ENCODE measurements at places on chromosomes 1 and 21. TPM values are rescaled to one million over a fixed set of nuclear protein-coding genes. Genes with fewer than 3 reads are reported as not detected.
A peak's percentile ranks its signal among the peaks of the same experiment; 100 is the strongest.

DNA sequence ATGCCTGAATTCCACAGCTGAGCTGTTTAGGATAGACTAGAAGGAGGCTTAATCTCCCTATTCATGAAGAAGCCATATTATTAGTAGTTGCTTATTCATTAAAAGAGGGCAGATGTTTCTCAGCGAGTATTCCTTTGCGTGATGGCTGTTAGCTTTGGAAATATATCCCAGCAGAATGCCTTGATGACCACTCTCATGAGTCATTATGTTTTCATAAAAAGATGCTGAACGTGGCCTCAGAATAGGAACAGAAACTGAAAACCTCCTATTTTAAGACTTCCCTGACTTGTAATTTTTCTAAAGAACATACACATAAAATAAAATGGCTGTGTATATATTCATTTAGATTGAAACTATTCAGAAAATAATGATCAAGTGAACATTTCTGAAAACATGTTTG lies 9.6 kb upstream of the PLA2G4A start:
- DNase-seq, result peak; percentile 31

DNA sequence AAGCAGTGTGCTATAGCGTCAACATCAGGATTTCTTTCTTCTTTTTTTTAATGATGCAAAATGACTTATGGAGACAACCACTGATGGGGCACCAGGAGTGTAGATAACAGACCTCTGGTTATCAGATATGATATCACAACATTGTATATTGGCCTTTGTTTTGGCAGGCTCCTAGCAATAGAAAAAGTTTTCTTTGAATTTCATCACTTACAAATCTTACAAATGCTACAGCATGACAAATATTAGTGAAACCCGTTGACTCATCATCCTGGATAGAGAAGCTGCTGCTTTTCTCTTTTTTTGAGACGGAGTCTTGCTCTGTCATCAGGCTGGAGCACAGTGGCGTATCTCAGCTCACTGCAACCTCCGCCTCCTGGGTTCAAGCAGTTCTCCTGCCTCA lies 92.9 kb downstream of the LTN1 start:
- DNase-seq, result no peak

Gene CDK18
- 6.5 TPM for polyA plus RNA-seq

- DNase-seq, result no peak
Observed at GRCh38 chr1:78619446-78619802, 824 bp upstream of the IFI44L start.

Gene MLLT11
- polyA plus RNA-seq, result 16.0 TPM

DNA sequence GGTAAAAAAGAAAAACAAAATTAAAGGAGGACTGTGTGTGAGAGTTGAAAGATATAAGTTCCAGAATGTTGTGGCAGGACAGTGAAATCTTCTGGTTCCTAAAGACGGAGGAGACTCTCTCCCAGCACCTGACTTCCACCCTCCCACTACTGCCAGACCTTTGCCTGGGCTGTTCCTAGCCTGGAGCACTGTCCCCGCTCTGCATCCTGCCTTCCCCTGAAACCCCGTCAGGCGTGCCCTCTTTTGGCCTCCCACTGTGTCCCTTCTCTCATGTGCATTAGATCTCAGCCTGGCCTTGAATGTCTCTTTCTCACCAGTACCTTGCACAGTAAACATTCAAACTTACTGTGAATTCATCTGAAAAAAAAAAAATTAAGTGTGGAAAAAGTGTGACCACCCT lies 74.1 kb downstream of the VPS26C start:
- no peak for DNase-seq

DNA sequence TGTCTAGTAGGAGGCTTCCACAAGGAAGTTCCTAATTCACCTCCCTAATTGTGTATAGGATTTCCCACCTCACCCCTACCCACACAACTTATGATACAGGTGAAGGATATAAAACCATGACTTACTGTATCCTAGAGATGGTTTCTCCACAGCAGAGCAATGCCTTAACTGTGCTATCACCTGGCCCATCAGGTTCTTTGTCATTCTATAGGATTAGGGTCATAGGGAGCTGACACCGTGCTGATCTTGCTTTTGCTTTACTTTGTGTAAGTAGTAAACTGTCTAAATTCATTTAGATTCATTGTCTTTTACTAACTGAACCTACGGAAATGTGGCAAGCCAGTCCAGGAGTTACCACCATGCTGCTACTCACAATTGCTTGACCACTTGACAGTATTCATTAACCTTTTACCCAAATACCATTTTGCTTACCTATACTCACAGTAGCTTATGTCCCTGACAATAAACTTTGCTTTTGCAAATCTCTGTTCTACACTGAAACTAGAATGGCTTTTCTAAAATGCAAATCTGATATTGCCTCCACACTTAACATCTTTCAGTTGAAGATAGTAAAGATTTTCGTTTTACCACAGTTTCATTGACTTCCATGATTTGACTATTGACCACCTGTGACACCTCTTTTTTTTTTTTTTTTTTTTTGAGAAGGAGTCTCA lies 147.6 kb downstream of the IFI44 start:
- DNase-seq, result no peak

Gene EDEM3
- 26.4 TPM for polyA plus RNA-seq

- DNase-seq, result no peak
Observed at GRCh38 chr1:114551400-114551799, 30.0 kb downstream of the BCAS2 start.

Gene SMCP
- polyA plus RNA-seq, result not detected

Gene RGS13
- polyA plus RNA-seq, result 0.96 TPM

Gene LORICRIN
- polyA plus RNA-seq, result not detected

DNA sequence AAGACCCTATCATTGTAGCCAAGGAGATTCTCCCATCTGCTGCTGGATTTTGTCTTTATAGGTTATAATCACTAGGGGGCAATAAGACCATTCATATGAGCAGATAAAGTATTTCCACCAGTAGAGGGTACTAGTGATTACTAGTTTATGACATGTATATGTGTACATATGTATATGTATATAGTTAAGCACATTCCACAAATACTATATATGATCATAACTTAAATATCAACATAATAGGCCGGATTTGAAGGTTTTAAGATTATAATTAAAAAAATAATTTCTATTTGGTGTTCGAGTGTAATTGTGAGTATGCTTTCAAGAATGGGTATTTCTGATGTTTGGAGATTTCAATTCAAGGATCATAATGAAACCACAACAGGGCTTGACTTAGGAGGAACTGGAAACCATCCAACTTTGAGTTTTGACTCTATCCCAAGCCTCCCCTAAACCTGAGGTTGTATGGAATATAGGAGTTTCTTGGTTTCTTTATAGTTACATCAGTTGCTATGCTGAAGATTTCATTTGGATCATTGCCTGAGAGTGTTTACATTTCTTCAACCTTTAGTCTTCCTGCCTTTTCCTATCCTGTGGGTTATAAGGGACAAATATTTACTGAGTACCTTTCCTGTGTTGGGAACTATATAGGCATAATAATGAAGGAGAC lies 16.9 kb downstream of the TCEANC2 start:
- DNase-seq, result peak; percentile 53

GRCh38 chr1:114901814-114902213 lies 47.2 kb downstream of the SYCP1 start:
- DNase-seq, result no peak

DNA sequence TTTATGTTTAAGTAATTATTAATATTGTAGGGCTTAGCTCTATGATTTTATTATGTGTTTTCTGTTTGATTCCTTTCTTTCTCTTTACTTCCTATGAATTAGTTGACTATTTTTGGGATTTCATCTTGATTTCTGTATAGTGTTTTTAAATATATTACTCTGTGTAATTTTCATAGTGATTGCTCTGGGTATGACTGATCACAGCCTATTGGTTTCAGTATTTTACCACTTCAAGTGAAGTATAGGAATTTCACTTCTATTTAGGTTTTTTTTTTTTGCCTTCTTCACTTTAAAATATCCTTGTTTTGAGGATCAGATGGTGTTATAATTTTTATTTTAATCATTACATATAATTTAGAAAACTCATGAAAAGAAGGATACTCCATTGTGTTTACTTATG lies 94.8 kb downstream of the CRB1 start:
- no peak for DNase-seq

DNA sequence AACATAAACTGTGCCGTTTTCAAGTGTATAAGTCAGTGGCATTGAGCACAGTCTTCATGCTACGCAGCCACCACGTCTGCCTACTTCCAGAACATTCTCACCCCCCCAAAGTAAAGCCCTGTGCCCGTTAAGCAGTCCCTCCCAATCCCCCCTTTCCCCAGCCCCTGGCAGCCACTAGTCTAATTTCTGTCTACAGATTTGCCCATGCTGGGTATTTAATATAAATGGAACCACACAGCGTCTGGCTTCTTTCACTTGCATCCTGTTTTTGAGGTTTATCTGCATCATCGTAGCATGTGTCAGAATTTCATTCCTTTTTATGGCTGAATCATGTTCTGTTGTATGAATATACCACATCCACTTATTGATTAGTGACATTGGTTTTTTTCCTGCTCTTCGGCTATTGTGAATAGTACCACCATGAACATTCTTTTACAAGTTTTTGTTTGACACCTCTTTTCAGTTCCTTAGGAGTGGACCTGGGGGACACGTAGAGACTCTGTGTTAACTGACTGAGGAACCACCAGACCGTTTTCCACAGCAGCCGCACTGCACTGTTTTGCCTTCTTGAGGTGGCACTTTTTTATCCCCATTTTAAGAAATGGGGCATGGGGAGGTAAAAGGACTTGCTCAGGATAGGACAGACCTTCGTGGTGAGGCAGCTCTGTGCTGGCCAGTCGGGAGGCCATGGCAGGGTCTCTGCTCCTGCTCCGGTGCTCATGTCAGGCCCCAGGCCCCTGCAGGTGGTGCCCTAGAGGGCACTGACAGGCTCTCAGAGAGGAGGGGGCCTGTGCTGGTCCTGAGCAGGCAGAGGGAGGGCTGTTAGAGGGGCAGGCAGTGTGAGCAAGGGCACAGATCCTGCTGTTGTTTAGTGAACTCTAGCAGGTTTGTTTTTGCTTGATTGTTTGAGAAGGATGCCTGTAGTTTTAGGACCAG lies 123.8 kb downstream of the PCBP3 start:
- DNase-seq, result no peak

Gene PDZK1
- 0.94 TPM for polyA plus RNA-seq

Gene NBPF26
- 15.2 TPM for polyA plus RNA-seq

Gene LCE1B
- polyA plus RNA-seq, result not detected

GRCh38 chr1:43425045-43425444 lies 28.7 kb downstream of the HYI start:
- DNase-seq, result no peak

Gene BTBD19
- 6.2 TPM for polyA plus RNA-seq

Measured in muscle of back (tissue), 13 donors.